ENCODE measurements at places on chromosomes 11 and 22. TPM values are rescaled to one million over a fixed set of nuclear protein-coding genes. Genes with fewer than 3 reads are reported as not detected.

Gene DDB1
- total RNA-seq = 193 TPM

GRCh38 chr11:8371516-8371884, 107.8 kb upstream of the LMO1 start:
- DNase-seq = no peak

DNA sequence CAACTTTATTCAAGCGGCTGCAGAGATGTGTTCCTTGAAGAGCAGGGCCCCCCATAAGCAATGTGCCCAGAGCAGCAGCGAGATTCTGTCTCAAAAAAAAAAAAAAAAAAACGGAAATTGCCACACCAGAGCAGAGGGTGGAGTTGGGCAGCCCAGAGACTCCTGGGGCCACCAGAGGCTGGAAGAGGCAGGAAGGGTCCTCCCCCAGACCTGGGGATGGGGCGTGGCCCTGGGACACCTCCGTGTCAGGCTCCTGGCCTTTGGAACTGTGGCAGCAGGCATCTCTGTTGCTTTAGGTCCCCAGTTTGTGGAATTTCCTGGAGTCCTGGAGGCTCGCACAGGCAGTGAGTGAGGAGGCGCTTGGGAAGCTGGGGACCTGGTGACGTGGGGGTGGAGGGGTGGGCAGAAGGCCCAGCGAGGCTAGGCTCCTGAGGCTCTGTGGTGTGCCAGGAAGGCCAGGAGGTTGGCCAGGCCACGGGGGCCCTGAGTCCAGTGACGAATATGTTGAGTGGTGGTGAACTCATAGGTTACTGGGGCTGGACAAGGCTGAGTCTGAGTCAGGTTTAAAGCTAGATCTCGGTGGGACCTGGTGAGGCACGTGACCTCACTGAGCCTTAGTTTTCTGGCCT, 735.6 kb downstream of the BRD1 start:
- no peak for DNase-seq

- no peak for DNase-seq
These were observed 4.2 kb downstream of the PTPMT1 start for GRCh38 chr11:47569646-47570045.

GRCh38 chr22:21816472-21816786, 51.0 kb downstream of the MAPK1 start:
- no peak for DNase-seq

DNA sequence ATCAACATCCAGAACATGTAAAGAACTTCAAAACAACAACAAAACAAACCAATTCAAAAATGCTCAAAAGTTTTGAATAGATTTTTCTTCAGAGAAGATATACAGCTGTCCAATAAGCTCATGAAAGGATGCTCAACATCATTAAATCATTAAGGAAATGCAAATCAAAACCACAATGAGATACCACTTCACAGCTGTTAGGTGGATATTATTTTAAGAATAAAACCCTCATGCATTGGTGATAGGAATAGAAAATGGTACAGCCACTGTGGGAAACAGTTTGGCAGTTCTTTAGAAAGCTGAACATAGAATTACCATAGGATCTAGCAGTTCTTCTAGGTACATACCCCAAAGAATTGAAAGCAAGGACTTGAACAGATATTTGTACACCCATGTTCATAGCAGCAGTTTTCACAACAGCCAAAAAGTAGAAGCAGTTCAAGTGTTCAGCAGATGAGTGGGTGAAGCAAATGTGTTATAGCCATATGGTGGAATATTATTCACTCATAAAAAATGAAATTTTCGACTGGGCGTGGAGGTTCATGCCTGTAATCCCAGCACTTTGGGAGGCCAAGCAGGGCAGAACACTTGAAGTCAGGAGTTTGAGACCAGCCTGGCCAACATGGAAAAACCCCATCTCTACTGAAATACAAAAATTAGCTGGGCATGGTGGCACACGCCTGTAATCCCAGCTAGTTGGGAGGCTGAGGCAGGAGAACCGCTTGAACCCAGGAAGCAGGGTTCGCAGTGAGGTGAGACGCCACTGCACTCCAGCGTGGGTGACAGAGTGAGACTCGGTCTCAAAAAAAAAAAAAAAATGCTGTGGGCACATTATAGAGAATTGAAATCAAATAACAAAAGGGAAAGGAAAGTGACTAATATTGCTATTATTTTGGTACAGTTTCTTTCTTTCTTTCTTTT, 42.9 kb downstream of the CBL start:
- no peak for DNase-seq

Gene XKR3
- not detected for total RNA-seq

Gene UBQLN3
- total RNA-seq = not detected

DNA sequence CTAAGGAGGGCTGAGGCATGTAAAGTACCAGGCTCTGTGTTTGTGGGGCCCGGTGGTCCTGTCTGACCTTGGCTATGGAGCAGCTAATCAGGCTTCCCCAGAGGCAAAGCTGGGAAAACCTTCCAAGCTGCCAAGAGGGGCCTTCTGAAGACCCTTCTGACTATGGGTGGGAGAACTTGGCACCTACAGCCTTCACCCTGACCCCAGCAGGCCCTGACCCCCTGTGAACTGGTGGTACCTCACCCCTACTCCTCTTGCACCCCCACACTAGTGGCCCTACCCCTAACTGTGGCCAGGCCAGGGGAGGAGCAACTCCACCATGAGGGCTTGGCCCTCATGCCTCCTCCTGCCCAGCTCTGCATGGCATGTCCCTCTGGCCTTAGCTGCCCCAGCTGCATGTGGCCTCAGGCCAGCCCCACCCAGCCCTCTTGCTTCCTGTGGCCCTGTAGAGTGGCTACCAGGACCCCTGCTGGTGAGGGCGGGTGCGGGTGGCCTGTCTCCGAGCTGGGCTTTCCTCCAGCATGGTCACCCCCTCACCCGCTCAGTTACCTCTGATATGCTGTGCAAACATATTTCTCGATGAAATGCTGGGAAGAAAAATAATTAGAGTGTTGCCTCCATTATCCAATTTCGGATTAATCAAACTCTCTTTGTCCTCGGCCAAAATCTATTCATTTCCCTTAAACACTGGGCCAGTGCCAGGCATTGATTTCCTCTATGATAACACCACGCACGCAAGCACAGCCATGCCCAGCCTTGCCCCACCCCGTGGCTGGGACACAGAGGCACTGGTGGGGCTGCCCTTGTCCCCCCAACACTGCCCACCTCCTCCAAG, 7.5 kb downstream of the GNAZ start:
- DNase-seq = peak; percentile 81

DNA sequence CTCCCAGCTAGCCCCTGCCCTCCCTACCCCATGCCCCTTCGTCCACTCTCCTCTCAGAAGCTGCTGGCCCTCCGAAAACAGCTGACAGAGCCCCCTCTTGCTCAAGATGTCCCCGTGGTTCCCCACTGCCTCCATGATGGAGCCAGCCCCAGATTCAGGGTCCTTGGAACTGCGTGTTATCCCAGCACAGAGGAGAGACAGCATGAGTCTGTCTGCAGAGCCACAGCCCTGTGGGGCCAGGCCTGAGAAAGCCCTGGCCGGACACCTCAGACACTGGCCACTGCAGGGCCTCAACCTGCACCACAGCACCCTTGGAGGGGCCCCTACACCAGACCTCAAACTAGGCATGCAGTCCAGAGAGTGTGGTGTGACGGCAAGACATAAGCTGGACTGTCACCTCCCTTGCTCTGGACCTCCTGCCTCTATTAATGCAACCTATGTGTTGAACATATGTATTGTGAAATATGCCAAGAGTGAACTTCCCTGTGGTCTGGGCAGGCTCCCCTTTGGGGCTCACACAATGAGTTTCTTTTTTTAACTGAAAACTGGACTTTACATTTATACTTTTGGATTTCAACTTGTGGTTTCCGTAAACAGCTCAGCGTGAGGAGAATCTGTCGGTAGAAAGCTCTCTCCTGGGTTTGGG, 9.6 kb downstream of the PNPLA5 start:
- DNase-seq = no peak

DNA sequence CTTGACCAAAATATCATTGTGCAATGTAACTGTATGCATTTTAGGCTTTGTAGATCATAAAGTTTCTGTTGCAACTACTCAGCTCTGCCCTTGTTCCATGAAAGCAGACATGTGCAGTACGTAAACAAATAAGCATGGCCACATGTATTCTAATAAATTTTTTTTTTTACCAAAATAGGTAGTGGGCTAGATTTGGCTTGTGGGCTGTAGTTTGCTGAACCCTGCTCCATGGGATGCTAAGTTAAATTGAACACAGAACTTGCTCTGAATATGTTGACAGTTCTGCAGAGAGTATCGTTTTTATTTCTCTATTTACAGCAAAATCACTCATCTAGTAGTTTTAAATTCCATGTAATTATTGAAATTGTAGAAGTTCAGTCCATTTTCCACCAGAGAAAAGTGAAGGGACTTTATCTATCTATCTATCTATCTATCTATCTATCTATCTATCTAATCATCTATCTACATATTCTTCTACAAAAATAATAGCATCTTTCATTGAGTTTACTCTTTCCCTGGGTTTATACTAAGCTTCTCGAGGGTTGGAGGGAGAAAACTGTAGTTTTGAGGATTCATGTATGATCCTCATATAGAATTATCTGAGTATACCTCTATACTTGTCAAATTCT, 9.5 kb upstream of the OOSP4A start:
- DNase-seq = no peak

Gene TYR
- total RNA-seq = not detected

GRCh38 chr11:58134151-58134550, 8.8 kb upstream of the OR9I1 start:
- no peak for DNase-seq

DNA sequence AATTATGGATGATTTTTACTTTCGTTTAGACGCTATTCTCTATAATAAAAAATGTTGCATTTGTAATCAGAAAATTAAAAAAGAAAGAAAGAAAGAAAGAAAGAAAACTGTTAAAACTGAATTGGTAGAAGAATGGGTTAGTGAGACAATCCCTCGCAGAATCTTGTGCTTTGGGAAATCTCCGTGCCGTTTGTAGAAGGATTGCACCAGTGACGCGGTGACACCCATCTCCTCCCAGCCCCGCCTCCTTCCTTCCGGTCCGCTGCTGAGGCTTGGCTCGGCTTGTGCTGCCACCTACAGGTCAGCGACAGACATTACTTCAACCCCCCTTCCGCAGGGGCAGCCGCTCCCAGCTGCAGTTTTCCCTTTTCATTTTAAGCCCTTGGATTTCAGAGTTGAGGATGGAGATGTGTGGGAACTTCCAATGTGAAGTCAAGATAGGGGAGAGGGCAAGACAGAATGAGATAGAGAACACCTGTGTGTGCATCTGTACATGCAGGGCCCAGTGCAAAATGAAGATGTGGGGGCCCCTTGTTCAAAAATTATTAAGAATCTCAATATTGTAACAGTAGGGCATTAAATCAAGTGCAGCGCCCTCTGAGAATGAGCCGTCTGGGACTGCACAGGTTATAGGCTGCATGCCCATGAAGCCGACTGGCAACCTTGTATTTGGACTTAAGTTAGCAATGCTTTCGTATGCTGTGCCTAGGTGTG, 41.1 kb downstream of the TST start:
- DNase-seq = peak; percentile 91

- DNase-seq = no peak
These were observed 512 bp downstream of the TOLLIP start for GRCh38 chr11:1308743-1309497.

DNA sequence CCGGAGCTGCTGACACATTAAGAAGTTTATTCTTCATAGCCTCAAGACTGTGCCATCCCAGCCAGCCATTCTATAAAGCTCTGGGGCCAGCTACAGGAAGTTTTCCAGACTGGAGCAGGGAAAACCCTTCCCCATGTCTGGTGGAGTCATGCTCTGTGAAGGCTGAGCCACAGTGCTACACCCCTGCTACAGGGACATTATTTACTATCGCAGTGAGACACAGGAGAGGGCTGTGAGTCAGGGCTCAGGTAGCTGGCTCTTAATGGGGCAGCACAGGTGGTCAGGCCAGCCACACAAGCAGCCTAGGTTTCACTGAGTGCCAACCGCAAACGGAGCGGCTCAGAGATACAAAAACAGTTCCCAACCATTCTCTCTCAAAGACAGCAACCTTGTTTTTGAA, 12.1 kb downstream of the HPS4 start:
- DNase-seq = peak; percentile 85

- DNase-seq = no peak
These were observed 67.1 kb downstream of the MYEOV start for GRCh38 chr11:69361048-69361447.

Gene HEPHL1
- not detected for total RNA-seq

- DNase-seq = no peak
These were observed 8.5 kb upstream of the FXYD6 start for GRCh38 chr11:117884994-117885393.

Gene DENND6B
- 19.0 TPM for total RNA-seq

DNA sequence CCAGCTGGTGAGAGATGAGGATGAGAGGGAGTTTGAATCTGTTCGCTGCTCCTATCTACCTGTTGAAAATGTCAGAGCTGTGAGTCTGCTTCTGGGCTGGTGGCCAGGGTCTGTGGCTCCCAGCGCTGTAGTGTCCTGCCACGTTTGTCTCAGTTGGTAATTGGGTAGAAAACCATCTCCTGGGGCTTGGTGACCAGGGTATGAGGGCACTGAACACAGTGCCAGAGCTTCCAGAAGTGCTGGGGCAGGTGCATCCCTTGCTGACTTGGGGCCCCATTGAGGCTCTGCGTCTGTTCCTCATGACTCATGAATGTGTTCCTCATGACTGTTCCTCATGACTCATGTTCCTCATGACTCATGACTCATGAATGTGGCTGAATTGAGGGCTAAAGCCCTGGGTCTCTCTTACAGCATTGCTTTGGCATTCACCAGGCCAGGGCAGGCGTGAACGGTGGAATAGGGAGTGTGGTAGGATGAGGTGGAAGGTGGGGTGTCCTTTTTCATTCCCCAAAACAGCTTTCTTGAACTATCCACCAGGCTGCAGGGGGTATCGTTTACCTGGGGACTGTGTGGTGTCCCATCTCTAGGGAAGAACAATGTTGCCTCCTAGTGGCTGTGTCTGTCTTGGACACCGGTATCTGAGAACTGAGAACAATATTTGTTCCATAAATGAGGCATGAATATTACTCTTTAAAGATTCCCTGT, 139.5 kb downstream of the COMMD9 start:
- DNase-seq = peak; percentile 89

Gene RBFOX2
- 63.1 TPM for total RNA-seq

Gene UBE4A
- total RNA-seq = 28.8 TPM

Gene TRIM3
- 9.5 TPM for total RNA-seq

- no peak for DNase-seq
These were observed at the start of gene AMPD3 for GRCh38 chr11:10454878-10455631. TSS of gene AMPD3 (plus strand) at chr11:10455264. CDS start at chr11:10461520, 6,256 bp downstream.

- DNase-seq = no peak
These were observed 228.3 kb upstream of the PITPNB start for GRCh38 chr22:28147401-28147800.

DNA sequence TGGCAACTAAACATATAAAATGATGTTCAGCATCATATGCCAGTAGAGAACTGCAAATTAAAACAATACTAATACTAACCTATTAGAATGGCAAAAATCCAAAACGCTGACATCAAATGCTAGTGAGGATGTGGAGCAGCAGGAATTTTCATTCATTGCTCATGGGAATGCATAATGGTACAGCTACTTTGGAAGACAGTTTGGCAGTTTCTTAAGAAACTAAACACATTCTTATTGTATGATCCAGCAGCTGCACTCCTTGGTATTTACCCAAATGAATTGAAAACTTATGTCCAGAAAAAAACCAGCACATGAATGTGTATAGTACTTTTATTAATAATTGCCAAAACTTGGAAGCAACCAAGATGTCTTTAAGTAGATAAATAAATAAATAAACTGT, 258.0 kb downstream of the TENM4 start:
- DNase-seq = no peak

All from Calu3 (cell line).